ENCODE measurements at places on chromosomes 5 and 9.

DNA sequence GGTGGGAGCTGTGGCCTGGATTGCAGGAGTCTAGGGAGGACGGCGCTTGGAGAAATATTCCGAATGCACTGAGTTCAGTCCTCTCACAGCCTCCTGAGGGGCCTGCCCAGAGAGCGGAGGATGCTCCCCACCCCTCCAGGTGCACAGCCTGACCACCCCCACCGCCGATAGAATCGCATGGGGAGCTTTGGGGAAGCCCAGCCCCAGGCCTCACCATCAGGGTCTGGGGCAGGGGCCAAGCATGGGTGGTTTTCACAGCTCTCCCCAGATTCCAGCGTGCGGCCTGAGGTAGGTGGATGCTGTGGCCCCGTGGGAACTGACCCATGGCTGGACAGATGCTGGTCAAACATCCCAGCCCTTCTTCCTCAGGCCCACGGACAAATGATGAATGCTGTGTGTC lies 79.9 kb upstream of the OLFM1 start:
- DNase-seq, result no peak

DNA sequence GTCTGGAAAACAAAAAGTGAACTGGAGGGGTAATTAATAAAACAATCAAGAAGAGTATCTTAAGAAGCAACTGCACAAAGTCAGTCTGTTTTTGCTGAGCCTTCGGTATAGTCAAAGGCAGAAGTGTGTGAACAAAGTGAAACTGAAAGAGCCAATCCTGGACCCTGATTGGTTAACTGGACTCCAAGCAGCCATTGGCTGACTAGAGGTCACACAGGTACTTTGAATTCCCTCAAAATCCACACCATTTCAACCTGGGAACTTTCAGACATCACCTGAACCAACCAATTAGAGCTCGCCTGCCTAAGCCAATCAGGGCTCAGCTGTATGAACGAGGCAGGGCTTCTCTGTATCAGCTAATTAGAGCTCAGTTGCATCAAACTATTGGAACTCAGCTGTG lies 286.7 kb downstream of the TLE4 start:
- DNase-seq, result peak; percentile 55

DNA sequence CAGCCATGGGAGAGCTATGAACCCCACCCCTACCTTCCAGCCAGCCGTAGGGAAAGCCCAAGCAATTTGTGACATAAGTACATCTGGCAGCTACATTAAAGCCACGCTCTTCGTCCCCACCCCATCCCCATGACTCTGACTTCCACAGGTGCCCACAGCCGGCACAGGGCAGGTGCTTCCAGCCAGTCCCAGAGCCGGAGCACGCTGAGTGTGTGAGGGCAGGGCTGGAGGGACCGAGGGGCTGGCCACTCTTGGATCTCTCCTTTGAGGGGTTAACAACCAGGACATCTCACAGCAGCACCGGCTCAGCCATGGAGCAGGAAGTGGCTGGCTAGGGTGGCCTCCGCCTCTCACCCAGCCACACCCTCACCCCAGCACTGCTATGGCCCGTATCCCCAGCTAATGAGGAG lies 2.4 kb upstream of the FAM78A start:
- no peak for DNase-seq

- DNase-seq, result no peak
Measured at GRCh38 chr5:66722686-66723085, 126.5 kb downstream of the MAST4 start.

DNA sequence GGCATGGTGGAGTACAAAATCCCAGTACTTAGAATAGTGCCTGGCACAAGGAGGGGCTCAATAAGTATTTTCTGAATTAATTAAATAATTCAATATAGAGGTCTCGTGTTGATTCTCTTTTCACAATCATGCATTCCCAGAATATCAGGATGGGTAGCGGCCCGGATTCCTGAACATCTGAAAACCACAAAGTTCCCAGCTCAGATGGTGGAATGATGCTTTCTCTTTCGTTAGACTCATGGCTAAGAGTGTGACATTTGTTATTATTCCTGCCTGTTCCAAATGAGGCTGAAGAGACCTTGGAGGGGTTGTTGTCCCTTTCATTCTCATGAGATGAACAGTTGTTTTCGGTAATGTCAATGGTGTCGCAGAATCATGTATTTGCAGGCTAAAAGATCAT lies 95.4 kb upstream of the LIFR start:
- no peak for DNase-seq

GRCh38 chr9:83062651-83063527 lies at the start of gene RASEF:
RASEF (minus strand) TSS chr9:83063142; CDS start chr9:83062867, 275 bp downstream.
- peak; percentile 60 for DNase-seq

DNA sequence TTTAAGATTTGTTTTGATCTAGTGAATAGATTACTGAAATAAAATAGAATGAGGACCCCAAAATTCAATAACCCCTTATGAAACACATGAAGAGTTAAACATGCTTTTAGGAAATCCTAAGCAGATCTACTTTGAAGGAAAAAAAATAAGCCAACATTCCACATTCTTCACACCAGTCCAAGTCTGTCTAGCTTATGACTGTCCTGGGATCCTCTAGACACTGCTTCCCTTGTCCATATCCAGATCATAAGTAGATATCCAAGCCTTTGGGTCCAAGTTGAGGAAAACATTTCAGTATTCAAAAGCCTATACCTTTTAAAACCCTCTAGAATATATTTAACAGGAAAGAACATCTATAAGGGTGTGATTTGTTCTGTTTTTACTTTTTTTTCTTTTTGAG lies 58.8 kb upstream of the MINAR2 start:
- DNase-seq, result no peak

DNA sequence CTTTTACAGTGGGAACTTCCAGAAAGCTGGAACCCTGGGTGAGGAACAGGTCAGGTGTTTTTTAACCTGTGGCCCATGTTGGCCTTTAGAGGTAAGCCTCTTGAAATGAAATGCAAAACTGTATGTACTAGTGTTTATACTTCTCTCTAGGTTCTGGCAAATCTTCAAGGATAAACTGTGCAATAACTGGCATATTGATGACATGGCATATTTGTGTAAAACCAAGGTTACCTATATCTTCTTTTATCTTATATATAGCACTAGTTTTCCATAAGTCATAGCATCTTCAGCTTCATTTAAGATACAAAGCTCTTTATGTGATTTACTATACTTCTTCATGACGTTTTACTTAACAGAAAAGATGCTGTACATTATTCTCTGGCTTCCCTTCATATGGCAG lies 7.4 kb upstream of the IARS1 start:
- DNase-seq, result no peak

DNA sequence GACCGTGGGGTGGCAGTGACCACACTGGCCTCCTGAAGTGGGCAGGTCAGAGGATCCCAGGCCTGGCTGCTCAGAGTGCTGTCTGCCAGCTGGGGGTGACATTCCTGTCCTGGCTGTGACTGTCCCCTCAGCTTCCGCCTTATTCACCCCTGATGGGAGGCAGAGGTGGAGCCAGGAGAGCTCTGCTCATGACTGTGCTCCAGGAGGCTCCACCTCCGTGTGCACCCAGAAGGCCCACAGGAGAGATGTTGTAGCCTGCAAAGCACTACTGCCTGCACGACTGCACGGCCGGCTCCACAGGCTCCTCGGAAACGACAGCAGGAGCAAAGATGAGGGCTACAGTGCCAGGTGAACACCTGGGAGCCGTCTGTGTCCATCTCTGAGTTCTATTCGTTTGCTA lies 60.9 kb downstream of the ROPN1L start:
- no peak for DNase-seq

DNA sequence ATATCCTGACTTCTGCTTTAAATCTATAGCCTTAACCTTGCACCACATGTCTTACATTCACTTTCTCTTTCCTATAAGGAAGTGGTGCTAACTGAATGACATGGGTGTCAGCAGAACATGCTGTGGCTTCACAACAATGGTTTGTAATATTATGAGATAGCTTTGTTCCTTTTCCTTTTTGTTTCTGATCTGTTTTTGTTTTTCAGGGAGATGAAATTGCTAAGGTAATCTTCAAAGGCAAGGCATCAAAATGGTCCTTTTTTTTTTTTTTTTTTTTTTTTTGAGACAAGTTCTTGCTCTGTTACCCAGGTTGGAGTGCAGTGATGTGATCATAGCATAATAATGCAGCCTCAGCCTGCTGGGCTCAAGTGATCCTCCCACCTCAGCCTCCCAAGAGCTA lies 53.6 kb upstream of the RANBP6 start:
- DNase-seq, result no peak

DNA sequence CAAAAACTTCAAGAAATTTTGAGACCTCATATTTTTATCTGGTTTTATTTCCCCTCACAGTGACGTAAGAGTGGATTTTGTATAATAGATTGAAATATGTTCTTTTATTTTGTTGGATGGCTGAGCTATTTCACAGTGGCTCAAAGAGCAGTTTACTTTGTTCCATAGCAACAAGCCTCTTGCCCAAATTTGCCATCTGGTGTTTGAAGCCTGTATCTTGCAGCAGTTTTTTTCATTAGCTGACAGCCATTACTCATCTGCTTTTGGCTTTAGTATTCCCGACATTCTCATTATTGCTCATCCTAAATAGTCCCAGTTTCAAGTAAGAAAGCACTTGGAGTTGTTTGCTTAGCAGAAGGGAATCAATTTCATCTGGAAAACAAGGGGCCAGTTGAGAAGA lies 36.3 kb downstream of the GDA start:
- no peak for DNase-seq

DNA sequence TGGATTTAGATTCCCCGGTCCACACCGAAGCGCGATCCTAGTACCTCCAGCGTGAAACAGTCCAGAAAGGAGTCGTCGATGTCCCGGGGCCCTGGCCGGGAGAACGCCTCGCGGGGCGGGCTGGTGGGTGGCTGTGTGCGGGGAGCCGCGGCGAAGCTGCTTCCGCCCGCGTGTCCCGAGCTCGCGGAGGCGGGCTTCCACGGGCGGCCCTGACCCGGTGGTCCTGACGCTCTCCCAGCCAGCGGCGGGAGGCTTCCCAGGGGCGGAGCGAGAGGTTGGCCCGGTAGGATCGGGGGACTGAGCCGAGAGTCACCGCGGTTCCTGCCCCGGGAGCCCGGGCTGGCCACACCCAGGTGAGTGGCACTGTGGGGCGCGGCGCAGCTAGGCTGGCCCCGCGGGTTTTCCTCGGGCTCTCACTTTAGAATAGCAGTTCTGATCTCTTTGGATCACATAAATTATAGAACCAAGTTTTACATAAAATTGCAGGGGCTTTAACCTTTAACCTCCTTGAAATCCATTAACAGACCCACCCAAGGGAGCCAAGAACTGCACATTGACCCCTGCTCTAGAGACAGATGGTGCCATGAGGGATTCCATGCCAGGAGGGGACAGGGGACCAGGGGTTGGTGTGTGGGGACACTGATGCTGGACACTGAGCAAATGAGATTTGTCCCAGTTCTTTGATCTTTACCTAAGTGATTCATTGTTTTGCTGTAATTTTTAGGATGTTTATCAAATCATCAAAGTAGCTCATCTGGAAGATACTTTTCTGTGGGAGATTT lies 29.2 kb upstream of the IL31RA start:
- peak; percentile 33 for DNase-seq

DNA sequence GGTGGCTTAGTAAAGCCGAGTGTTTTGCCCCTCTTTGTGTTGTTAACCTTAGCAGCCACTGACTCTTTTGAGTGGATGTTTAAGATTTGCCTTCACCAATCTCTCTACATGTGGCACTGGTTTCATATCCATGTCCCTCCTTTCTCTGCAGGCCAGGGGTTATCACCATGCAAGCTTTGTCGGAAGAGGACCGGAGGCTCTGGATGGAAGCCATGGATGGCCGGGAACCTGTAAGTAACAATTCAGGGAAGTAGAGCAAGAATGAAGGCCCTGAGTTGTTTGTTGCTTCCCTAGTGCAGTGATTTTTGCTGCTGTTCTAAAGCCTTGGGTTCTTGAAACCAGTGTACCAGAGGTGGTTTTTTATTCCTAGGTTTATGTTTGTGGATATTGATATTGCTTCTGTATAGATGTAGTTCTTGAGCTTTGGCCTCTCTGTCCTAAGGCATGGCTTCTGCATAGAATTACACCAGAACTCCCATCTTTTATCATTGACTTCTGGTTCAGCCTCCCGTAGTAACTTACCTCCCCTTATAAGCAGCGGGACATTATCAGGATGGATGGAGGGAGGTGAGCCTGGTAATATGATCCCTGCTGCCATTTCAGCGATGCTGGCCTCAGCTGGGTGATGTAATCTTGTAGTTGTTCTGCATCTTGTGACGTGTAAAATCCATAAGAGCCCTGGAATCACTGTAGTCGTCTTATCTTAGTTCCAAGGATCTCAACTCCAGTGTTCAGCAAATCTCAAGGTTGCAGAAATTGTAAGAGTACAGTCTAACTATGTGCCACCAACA lies 161.9 kb downstream of the ARHGAP26 start:
- DNase-seq, result no peak

DNA sequence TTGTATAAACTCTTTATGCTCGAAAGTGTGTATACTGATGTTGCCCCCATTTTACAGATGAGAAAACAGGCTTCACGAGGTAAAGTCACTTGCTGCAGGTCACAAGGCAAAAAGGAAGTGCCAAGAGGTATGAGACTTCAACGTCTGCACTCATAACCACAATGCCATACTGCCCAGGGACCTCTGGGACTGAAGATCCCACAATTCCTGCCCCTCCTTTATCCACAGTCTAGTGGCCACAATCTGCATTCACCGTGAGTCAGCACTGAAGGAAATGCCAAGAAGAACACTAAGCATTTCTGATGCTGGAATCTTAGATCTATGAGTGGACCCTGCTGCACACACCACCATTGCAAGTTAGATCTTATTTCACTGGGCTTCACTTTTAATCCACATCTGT lies 37.3 kb downstream of the MED27 start:
- peak; percentile 81 for DNase-seq
